NCI-H774 (cell line): ENCODE measurements at places on chromosomes 1 and 21.
A peak's percentile ranks its signal among the peaks of the same experiment; 100 is the strongest.

DNA sequence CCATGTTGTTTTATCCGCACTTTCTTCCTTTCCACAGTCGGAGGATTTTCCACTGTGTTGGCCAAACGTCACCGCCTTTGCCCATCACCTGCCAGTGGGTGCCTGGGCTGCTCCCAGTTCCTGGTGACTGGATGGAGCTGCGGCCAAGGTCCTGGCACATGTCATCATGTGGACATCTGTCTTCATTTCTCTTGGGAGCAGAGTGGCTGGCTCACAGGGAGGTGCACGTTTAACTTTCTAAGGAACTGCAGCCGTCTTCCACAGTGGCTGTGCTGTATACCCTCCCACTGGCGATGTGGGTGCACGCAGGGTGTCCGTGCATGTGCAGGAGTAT is 19.5 kb upstream of the RNF223 start:
- DNase-seq = no peak

- no peak for DNase-seq
Measured at GRCh38 chr1:85049735-85050166, 1.5 kb upstream of the MCOLN3 start.

DNA sequence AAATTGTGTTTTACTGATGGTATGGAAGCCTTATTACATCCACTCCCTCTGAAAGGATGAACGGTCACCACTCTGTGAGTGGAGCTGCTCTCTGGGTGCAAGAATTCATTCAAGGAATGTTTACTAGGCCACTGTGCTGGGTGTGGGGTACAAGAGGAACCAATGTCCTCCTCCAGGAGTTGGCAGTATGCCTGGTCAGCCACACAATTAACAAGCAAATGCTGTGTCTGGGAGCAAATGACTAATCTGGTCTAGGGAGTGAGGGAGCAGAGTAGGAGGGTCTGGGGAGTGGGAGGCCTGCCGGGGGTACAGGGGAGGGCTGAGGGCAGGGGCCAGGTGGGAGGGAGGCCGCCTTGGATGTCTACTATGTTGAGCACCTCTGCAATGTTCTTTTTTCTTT is 27.2 kb upstream of the TDRD10 start:
- DNase-seq = no peak

DNA sequence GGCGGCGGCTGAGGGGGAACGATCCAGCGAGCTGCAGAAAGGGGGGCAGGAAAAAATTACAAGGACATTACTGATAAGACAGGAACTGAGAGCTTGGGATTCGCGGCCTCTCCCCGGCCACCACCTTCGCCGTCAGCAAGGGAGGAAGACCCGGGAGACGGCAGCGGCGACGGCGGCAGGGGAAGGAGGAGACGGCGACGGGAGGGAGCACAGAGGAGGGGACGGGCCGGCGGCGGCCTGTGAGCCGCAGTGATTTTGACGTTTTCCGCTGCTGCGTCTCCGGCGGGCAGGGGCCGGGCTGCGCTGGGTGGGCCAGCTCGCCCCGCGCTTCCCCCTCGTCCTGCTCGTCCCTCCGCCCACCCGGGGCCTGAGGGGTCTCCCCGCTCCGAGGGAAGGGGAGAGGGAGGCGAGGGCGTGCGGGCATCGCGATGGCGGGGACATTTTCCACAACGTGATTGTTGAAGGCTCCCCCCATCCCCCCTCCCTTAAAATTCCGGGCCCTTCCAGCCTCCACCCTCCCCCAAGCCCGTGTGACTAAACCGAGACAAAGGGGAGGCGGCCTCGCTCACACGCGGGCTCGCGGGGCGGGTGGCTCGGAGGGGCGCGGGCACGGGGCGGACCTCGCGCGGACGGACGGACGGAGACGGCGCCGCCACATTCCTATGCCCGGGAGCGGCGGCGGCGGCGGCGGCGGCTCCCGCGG is 407 bp downstream of the CAMSAP2 start:
- DNase-seq = peak; percentile 70

GRCh38 chr1:41838266-41838665 is 80.5 kb downstream of the HIVEP3 start:
- DNase-seq = no peak

GRCh38 chr1:53731043-53731600 is 7.8 kb downstream of the GLIS1 start:
- no peak for DNase-seq

GRCh38 chr1:78651241-78651640 is 1.6 kb downstream of the IFI44 start:
- DNase-seq = no peak

DNA sequence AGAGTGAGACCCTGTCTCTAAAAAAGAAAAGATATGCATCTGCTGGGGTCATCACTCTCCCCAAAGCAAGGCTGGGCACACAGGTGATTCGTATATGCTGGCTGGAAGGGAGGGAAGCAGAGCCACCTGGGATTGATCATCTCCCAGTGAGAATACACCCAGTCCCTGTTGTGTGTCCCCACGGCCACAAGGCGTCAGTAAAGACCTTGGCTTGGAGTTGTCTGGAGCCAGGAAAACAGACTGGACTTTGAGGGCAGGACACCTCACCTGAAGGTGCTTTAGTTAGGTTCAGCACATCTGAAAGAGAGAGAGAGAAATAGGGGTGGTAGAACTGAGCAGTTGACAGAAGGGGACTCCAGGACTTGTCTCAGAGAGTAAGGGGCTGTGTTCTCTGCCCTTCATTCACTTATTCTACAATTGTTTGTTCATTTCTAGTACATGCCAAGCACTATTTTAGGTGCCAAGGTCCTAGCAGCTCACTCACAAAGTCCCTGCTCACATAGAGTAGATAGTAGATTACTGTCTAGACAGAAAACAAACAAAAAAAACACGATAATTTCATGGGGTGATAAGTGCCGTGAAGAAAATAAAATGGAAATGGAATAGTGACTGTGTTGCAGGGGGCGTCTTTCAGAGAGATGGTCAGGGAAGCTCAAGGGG is 13.5 kb downstream of the CITED4 start:
- peak; percentile 88 for DNase-seq

DNA sequence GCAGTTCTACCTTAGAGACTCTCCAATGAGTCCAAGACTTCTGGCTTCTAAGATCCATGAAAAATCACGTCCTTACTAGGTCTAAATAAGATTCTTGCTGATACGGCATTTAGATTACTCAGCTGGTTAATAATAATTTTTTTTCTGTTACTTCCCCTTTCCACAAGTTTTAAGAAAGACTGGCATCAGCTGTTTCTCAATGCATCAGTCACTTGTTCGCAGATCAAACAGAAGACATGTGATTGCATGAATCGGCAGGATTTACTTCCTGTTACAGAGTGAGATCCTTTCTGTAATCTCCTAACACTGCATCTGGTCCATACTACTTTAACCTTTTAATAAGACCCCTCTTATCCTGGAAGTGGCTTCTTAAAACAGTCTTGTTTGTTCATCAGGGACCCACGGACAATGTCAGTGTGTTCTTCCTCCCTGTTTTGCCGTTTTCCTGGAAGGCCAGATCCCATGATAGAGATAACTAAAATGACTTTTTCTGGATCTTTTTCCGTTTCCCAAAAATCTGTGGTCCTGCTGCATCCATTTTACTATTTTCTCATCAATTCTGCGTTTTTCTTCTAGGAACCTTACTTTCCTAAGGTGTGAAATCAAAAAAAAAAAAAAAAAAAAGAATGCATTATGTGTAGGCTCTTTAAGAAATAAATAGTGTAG is 6.1 kb downstream of the NPL start:
- DNase-seq = no peak

GRCh38 chr21:21997390-21998333 is 999.5 kb downstream of the NCAM2 start:
- no peak for DNase-seq

DNA sequence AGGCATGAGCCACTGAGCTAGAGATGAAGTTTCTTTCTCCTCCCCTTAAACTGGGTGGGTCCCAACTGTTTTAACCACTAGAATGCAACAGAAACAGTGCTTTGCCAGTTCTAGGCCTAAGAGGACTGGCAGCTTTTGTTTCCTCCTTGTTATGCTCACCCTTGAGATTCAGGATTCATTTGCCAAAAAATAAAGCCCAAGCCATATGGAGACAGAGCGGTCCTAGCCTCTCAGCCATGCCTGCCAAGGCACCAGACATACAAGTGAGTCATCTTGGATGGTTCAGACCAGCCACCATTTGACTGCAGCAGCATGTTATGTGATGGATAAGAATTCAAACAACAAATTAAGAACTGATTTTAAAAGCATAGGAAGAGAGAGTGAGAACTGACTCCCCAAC is 38.1 kb upstream of the STUM start:
- no peak for DNase-seq

- DNase-seq = no peak
Measured at GRCh38 chr1:30942326-30942963, 33.9 kb upstream of the SDC3 start.

DNA sequence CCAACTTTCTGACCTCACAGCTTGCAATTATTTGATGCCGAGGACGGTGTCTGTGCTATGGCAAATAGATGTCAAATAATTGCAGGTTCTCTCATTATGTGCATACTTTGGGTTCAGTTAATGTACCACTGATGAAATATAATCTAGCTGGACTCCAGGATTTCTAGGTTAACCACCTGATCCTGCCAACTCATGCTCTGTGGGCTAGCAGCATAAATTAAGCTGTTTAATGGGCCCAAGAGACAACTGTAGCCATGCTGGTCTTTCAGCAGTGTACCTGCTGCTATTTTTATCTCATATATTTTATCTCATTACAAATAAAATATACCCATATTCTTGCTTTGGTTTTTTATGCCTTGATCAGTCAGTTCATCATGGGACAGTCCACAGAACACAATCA is 43.3 kb upstream of the HP1BP3 start:
- no peak for DNase-seq

DNA sequence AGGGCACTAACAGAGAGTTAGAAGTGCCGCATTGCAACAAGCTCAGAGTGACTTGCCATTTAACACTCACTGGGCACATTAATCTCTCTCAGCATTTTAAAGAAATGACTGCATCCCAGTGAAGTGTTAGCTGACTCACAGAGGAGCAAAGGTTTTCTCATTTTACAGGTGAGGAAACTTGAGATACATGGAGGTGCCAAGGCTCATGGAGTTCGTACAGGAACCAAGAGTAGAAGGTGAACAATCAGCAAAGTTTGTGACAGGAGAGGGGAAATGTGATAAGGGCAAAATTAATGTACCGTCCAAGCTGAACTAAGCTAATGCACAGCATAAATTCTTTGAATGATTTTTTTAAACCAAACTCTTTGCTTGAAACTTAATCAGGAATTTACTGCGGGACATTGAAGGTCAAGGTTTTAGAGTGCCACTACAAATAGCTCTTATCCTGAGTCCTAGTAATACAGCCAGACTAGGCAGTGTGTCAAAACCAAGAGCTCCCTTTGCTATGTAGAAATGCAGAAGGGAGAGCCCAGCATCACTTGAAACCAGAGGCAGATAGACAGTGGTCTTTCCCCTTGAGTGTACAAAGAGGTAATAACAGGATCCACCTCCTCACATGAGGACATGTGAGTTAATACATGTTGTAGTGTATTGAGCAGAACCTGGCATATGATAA is 22.4 kb upstream of the NTPCR start:
- no peak for DNase-seq

GRCh38 chr1:117312453-117313138 is 54.7 kb upstream of the MAN1A2 start:
- no peak for DNase-seq

DNA sequence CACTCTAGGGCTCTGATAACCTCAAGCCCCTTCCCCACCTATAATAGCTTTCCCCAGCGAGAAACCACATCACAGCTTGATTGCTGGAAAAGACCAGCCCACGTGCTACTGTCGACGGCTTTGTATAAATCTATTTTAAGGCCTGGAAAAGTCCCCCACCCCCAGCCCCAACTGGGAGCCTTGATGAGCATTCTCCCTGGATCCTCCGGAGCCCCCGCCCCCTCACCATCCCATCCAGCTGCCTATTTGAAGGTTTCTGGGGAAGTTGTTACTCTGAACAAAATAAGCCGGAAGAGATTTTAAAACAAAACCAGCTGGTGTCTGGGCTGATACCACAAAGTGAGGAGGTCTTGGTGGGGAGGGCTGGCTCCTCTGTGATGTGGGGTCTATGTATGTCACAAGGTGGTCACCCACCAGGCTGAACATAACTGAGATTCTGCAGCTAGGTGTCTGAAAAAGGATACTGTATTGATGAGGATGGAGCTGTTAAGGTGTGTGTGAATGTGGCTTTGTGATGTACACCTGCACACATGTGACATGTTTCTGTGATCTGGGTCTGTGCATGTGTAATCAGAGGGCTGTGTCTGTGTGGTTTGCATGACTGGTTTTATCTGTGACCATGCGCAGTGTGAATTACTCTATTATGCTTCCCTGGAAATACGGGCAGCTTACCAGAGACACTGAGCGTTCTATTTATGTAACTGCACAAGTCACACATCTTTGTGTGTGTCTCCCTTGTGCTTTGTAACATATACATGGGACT is 25.0 kb downstream of the RIMS3 start:
- DNase-seq = no peak

GRCh38 chr1:6440198-6441126 is 15.9 kb downstream of the ESPN start:
- peak; percentile 44 for DNase-seq

DNA sequence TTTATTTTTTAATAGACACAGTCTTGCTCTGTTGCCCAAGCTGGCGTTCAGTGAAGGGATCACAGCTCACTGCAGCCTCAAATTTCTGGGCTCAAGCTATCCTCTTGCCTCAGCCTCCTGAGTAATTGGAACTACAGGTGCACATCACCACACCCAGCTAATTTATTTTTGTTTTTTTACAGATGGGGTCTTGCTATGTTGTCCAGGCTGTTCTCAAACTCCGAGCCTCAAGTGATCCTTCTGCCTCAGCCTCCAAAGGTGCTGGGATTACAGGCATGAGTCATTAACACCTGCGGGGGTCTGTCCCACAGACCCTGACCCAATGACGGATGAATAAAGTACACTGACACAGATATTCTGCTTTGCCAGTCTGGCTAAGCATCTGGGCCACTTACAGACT is 33.6 kb upstream of the ZZZ3 start:
- no peak for DNase-seq
